ENCODE measurements at places on chromosomes 7 and 10.

DNA sequence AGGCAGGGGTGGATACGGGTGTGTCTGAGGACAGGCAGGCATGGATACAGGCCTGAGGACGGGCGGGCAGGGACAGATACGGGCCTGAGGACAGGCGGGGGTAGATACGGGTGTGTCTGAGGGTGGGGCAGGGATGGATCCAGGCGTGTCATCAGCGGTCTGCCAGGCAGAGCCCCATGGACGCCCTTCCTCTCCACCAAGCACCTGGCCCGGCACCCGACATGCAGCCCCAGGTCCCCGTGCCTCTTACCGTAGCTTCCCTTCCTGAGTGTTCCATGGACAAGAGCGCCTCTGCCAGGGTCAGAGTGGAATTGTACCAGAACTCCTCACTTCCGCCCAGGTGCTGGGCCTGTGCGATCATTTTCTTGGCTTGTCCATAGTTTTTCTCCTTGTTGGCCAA, 74.6 kb upstream of the NKX6-2 start:
- no peak for DNase-seq

- no peak for DNase-seq
These were observed 120.7 kb downstream of the VPS50 start for GRCh38 chr7:93352881-93353280.

DNA sequence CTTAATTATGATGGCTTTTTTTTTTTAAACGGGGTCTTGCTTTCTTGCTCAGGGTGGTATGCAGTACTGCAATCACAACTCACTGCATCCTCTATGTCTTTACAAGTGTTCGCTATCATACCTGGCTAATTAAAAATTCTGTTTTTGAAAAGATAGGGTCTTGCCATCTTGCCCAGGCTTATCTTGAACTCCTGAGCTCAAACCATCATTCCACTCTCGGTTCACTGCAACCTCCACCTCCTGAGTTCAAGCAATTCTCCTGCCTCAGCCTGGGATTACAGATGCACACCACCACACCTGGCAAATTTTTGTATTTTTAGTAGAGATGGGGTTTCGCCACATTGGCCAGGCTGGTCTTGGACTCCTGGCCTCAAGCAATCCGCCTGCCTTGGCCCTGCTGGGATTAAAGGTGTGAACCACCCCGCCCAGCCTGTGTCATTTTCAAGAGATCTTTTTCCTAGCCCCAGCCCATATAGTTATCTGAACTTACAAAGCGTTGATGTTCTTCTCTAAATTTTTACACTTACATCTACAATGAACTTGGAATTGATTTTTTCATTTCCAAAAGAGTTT, 6.0 kb downstream of the HNRNPF start:
- no peak for DNase-seq

DNA sequence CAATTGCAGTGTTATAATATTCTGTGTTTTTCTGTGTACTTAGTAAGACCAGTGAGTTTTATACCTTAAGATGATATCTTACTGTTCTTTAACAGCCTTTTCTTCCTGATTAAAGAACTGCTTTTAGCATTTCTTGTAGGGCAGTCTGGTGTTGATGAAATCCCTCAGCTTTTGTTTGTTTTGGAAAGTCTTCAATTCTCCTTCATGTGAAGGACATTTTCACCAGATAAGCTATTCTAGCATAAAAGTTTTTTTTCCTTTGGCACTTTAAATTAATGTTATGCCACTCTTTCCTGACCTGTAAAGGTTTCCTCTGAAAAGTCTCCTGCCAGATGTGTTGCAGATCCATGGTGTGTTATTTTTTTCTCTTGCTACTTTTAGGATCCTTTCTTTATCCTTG, 1059.8 kb downstream of the LRMDA start:
- no peak for DNase-seq

GRCh38 chr7:80413383-80413945, 98.4 kb downstream of the GNAT3 start:
- DNase-seq, result no peak

DNA sequence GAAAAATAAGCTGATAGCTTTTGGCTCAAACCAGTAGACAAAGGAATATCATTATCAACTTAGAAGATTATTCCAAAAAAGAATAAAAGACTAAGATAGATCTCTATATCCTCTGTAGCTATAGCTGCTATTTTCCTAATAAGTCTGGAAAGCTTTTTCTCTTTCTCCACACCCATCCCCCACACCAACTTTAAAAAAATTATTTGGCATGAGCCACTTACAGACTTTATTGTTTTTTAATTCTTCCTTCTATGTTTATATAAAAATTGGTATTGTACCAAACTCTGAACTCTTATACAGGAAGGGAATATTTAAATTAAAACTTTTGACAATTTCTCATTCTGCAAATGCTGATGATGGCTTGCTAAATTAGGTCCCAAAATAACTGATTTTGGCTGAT, 142.7 kb downstream of the RNF133 start:
- DNase-seq, result no peak

- no peak for DNase-seq
These were observed 725.1 kb downstream of the SORCS1 start for GRCh38 chr10:106439366-106439765.

GRCh38 chr10:51656503-51656902, 42.9 kb downstream of the CSTF2T start:
- DNase-seq, result no peak

GRCh38 chr7:155814316-155815276, 2.3 kb upstream of the SHH start:
- no peak for DNase-seq

- no peak for DNase-seq
These were observed 31.5 kb upstream of the KMT2E start for GRCh38 chr7:104982308-104983075.

GRCh38 chr7:91191771-91192170, 72.5 kb upstream of the FZD1 start:
- no peak for DNase-seq

DNA sequence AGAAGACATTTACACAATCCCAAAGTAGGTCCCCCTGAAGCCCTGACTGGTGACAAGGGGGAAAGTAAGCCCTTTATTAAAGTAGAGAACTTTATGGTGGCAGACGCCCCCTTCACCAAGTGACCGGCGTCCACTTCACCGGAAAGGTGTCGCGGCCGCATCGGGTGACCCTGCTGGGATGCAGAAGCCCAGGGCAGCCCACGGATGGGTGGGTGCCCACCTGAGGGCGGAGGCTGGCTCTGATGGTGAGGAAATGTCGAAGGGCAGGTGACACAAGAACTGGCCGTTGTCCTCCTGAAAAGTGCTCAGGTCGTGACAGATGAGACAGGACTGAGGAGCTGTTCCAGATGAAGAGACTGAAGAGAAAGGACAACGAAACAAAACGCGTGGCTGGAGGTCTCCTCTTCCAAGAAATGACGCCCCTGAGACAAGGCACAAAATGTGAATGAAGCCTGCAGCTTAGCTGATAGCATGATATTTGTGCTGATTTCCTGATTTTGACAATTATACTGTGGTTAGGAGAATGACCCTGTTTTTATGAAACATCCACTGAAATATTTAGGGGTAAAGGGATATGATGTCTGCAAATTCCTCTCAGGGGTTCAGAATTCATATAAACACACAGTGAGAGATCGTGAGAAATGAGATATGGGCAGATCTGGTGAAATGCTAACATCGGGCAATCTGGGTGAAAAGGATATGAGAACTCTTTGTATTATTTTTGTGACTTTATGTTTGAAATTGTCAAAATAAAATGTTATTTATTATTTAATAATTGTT, 123.9 kb downstream of the PRKAG2 start:
- no peak for DNase-seq

GRCh38 chr7:142894985-142895593, 9.5 kb upstream of the TRPV6 start:
- DNase-seq, result no peak

DNA sequence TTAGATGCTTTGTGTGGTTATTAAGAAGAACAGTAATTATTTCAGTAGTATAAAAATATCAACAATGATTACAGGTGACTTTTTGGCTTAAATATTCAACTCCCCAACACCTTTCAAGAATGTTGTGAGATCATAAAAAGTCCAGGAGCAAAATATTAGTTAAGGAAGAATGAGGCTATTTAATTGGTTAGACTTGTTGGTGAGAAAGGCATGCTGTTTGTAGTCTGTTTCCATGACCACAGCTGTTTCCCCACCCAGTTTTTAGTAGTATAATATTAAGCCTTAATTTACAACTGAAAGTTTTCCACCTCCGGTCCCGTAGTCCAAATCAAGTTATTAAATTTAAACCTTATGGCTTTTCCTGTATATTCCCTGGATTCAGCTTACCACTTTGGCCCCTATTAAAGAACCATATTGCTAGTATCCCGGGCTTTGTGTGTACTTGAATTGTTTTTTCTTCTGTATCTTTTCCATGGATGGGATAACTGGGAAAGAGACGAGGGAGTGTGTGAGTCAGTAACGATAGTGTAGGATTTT, 133.3 kb downstream of the CELF2 start:
- DNase-seq, result no peak

- no peak for DNase-seq
These were observed 34.8 kb upstream of the BICC1 start for GRCh38 chr10:58477902-58478301.

GRCh38 chr10:113438652-113439051, 114.2 kb upstream of the HABP2 start:
- no peak for DNase-seq

DNA sequence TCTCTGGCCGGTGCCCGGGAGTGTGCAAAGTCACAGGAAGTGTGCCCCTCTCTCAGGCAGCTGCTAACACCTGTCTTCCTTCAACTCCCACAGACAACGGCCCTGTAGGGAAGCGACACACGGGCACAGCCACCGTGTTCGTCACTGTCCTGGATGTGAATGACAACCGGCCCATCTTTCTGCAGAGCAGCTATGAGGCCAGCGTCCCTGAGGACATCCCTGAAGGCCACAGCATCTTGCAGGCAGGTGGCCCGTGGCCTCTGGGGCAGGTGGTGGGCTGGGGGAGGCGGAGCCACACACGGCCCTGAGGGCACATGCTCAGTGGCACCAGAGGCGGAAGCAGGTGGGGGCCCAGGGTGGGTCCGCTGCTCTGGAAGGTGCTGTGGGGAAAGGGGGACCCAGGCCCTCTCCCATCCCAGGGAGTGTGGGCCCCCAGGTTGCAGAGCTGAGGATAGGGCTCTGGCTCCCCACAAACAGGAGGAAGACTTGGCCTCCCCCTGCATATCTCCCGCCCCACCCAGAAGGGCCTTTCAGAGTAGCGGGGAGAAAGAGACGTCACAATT, 6.9 kb downstream of the C10orf105 start:
- DNase-seq, result no peak

DNA sequence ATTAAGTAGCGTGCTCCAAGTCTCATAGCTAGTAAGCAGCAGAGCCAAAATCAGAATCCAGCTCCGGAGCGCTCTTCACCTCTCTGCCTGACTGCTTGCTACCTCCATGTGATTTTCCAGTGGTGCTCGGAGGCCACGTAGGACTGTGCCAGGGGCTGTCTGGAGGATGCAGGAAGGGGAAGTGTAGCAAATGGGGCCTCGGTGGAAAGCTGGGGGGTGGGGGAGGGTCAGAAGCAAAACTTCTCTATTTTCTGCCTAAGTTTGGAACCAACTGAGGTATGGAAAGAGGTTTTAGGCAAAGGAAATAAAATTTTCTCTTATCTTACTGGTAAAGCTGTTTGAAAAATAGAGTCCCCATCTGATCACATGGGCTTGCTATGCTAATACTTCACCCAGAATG, 108.7 kb downstream of the TBXAS1 start:
- DNase-seq, result no peak

- DNase-seq, result no peak
These were observed 88.4 kb upstream of the EEPD1 start for GRCh38 chr7:36064676-36065075.

DNA sequence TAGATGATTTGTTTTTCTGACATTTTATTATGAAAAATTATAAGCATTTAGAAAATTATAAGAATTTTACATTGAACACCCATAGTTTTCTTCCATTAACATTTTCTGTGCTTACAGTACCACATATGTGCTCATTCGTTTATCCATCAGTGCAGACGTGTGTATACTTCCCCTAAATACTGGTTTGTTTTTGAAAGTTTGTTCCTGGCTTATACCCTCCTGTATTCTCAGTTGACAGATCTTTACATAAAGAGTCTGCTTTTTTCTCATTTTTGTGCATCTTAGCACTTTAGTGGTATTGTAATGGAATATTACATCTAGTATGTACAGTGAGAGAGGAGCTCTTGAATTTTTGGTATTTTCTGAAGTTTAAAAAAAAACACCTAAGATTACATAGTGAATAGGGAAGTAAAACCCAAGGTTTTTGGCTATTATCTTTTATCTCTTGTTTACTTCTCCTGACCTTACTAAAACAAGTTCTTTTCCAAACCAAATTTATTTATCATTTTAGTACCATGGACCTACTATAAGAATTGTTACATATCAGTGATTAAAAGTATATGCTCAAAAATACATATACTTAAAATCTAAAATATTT, 8.1 kb downstream of the DLD start:
- no peak for DNase-seq

GRCh38 chr10:125205431-125205830, 45.1 kb upstream of the CTBP2 start:
- DNase-seq, result no peak

DNA sequence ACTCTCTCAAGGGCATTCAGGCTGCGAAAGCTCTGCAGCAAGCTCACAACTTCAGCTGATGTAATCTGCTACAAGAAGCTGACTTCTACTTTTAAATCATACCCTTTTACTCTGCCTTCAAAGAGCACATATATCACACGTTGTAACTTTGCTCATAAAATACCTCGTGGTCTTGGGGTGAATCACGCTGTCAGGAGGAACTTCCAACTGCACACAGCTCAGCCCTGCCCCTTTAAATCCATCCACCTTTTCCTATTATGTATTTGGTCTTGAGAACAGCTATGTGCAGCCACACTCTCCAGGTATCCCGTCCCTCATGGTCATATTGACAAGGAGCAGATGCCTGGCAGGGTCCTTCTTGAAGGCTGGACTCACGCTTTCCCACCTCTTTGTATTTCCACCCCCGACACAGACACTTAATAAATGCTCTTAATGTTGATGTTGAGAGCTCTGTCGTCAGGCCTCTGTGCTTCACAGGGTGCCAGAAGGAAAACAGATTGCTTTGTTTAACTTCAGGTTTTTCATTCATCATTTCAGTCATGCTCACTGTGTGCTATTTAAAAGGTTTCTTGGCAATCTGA, 47.6 kb downstream of the ICA1 start:
- DNase-seq, result no peak

DNA sequence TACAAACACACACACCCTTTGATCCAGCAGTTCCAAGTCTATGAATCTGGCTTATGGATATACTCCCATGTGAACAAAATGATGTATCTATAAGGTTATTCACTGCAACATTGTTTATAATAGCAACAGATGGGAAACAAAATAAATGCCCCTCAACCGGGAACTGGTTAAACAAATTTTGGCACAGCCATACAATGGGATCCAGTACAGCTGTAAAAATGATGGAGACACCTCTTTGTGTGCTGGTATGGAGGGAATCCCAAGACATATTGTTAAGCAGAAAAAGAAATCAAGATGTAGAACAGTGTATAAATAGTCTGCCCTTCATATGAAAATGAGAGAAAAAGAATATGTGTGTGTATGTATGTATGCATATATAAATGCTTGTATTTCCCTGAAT, 155.5 kb downstream of the SNX10 start:
- no peak for DNase-seq

DNA sequence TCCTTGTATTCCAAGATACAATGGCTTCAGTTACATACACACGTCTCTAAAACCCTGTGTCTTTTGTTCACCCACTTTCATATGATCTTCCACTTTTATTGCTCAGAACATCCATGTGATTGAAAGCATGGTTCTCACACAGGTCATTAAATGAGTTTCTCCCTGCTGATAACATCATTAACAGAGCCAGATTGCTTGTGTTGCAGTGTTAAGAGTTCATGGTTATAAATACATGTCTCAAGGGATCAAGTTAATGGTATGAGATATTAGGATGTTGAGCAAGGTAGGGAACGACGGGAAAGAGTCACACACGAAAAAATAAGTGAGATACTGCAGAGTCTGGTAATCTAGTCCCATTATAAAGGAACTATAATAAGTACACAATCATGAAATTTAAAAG, 861.5 kb downstream of the SORCS1 start:
- no peak for DNase-seq

All from Jurkat, Clone E6-1 (cell line).